Right renal pelvis (tissue), 4 donors: ENCODE measurements at places on chromosomes 2 and 18.
A peak's percentile ranks its signal among the peaks of the same experiment; 100 is the strongest.

GRCh38 chr2:71933467-71934319, 214.0 kb downstream of the CYP26B1 start:
- DNase-seq = no peak

DNA sequence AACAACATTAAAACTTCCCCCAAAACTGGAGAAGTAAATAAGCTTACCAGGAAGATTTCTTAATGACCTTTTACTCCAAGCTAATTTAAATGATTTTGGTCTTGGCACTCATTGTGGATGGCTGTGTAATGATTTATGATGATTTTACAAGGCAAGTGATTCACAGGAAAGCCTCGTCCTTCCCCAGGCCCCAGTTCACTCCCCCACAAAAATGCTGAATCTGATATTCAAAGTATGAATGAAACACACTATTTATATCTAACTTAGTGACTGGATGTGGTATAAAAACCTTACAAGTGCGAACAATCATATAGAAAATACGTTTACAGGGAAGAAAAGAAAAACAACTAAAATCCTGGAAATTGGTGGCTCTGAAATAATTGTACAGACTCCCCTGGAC, 49.8 kb downstream of the ZNF516 start:
- DNase-seq = no peak

- DNase-seq = no peak
These were observed 51.8 kb upstream of the RAB27B start for GRCh38 chr18:54776282-54776977.

GRCh38 chr2:212686285-212686895, 147.8 kb upstream of the ERBB4 start:
- DNase-seq = peak; percentile 51

GRCh38 chr2:177683661-177684069, 291.1 kb downstream of the AGPS start:
- no peak for DNase-seq

GRCh38 chr18:42813570-42813969, 301.9 kb downstream of the RIT2 start:
- no peak for DNase-seq

DNA sequence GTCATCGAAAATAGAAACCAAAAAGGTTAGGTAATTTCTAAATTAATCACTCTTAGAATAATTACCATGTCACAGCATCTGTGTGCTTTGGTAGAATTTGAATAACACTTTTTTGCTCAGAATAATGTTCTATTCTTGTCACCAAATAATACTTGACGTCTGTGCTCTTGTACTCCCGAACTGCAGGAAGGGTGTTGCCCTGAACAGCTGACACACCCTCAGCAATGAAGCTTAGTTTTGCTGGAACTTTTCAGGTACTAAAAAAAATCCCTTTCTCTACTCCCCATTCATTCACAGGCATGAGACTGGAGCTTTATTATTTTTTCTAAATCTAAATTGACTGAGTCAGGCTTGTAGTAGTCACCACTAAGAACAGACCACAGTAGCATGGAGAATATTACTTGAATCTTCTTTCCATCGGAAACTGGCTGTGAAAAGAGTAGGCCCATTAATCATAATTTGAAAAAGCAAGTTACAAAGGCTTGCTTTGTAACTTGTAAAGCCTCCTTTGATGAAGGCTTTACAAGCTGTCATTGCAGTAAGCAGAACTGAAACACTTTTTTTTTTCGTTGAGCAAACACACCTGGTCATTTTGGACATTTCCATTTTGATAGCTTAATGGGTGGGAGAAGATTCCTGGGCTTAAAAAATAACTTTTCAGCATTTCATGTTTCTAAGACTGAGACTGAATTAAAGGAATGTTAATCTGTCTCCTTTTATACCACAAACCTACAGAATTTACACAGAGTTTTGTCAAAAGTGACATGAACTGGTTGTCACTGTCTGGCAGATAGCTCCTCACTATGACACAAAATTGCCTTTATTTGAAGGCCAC, 70.3 kb upstream of the PELI1 start:
- peak; percentile 44 for DNase-seq

- DNase-seq = no peak
These were observed 12.3 kb downstream of the PMAIP1 start for GRCh38 chr18:59912007-59912550.

DNA sequence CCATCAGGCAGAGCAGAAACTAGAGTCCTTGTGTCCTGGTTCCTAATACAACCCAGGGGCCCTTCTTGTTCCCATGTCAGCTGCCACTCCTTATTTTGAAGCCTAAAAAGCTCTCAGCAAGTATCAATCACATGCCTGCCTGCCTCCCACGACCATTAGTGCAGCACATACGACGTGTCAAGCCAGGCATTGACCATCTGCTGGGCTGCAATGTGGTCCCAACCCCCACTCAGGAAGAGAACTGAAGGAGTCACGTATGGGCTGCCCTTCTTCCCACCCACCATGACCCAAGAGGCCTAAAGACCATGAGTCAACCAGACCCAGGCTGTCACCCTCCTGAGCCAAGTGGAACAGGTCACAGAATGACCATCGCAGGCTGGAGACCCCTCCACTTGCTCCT, 98.8 kb downstream of the KLHL29 start:
- DNase-seq = no peak
